ENCODE measurements at places on chromosomes 3 and 15.

- peak; percentile 70 for DNase-seq
These were observed 20.7 kb upstream of the FEM1B start for GRCh38 chr15:68256675-68257450.

DNA sequence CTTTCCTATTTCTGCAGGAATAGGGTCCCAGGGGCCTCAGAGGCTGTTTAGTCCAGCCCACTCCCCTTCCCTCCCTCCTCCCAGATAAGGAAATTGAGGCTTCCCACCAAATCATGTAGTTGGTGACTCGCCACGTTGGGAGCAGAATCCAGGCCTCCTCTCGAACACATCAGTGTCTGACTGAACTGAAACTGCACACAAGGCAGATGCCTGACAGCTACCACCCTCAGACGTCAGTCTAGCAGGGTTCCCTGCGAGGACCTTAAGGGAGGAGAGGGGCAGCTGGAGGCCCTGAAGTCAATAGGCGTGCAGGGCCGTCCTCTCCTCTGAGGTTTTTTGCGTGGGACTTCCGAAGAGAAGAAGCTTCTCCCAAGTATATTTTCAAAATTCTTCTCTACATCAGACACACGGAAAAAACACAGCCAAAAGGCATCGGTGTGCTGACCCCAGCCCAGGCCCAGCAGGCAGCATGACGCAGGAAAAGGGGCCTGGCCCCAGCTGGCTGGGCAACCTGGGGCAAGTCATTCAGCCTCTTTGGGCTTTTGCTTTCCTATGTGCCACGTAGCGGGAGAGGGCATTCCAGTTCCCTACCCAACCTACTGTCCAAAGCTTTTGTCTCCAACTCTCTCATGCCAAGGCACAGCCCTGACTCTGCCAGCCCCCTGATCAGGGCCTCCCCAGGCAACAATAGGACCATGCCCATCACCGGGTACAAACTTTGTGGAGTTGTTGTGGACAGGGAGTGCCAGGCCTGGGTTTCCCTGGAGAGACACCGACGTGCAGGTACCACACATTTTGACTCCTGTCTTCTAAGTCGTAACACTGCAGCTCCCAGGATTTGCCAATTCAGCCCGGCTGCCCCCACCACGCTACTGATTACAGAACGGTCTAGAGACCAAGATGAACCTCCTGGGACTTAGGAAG, 283.1 kb downstream of the XXYLT1 start:
- no peak for DNase-seq

- DNase-seq: no peak
These were observed 132.3 kb downstream of the VPS8 start for GRCh38 chr3:184944241-184944640.

DNA sequence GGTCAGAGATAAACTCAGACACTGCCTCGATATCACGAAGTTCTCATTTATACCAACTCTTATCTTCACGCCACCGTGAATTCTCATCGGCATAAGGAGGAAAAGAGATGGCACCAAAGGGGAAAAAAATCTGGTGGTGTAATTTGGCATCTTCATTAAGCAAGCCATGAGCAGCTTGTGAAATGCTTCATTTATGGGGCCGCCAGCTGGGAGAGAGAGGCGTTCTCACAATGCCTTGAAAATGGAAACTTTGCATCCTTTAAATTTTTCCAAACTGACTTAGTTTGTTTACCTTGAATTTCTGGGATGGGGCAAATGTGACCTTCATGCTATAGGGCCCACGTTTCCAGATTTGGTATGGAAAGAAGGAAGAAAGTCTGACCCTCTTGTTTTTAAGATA, 242.5 kb upstream of the ST8SIA2 start:
- no peak for DNase-seq

GRCh38 chr15:69568173-69569009, 115.8 kb downstream of the RPLP1 start:
- DNase-seq: no peak

DNA sequence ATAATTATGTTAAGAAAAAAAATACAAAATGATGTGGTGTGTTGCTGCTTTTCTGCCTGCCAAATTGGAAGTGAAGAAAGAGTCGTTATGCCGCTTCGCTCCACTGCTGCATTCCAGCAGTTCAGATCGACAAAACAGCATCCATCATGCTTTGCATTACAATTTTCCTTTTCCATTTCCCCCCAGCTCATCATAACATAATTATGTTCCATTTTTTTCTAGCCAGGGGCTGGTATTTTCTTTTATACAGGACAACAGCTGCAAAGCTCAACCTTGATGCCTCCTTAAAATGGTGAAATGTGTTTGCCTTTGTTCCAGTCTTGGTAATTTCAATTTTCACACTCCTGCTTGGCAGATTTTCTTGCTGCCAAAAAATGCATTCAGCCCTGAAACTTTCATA, 44.9 kb upstream of the KBTBD12 start:
- no peak for DNase-seq

DNA sequence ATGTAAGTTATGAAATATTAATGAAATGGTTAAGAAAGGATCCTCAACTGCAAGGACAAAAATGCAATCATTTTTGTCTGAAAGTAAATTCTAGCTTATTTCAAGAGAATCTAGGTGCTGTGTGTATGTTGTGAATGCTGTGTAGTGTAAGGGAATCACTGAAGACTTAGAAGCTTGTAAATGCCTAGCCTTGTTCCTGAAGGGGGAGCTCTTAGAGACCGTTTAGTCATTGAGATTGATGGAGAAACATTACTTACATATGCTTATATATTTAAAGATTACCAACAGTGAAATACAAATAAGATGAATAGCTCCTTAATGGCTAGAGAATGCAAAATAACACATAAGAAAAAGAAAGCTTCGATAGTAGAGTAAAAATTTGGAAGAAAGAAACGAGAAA, 67.9 kb downstream of the CNTN4 start:
- DNase-seq: no peak

Data from SIG-M5 (cell line).